ENCODE measurements at places on chromosomes 16 and 17.

DNA sequence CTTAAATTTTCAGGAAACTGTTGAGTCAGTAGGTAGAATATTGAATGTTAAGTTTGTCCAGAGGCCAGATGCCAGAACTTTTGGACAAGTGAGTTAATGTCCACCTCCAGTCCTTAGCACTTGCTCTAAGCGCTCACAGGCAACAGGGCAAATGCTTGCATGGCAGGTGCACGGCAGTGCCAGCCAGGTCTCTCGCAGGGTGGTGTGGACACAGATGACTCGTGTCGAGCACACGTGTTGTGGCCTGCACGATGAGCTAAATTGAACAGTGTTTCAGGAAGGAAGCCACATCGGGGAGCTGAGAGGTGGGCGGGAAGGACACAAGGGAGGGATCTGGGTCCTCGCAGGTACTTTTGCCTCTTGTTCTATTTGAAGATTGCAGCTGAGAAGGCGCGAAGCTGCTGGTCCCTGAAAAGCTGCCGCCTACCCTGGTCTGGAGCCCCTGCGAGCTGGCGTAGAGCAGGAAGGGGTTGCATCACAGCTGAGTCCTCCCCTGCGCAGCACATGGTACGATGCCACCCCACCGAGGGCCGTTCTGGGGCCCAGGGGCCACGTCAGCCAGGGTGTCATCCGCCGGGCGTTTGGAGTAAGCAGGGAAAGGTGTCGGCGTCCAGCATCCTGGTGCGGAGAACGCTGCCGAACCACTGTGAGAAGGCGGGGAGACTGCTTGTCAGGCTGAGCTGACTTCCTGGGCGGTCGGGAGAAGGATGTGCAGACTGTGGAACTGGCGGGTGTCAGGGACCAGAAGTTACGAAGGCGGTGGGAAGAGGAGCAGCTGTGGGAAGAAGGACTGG lies 6.3 kb downstream of the RAB40C start:
- DNase-seq = no peak

- DNase-seq = no peak
Measured at GRCh38 chr17:70207184-70207583, 37.9 kb downstream of the KCNJ2 start.

DNA sequence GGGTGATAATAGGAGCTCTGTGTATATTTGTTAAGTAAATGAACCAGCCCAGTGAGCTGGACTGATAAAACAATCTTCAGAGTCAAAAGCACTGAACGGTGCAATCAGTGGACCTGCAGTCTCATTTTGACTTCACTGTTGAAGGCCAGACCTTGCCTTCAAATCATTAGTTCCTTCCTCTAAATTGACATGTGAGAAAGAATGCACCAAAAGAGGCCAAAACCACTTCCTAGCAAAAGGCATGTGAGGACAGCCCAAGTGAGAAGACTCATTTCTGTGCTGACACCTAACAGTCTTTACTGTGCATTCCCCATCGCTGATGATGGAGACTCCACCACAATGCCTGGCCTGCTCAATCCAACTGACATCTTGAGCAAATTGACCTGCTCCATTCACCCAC lies 10.6 kb downstream of the GTF3C1 start:
- DNase-seq = no peak

- no peak for DNase-seq
Measured at GRCh38 chr17:79420318-79421243, 190.3 kb downstream of the RBFOX3 start.
